ENCODE measurements at places on chromosomes 2 and 18. TPM values are rescaled to one million over a fixed set of nuclear protein-coding genes. Genes with fewer than 3 reads are reported as not detected.

GALNT1 gene
- 64.9 TPM for total RNA-seq

SMCHD1 gene
- 93.2 TPM for total RNA-seq

BMP10 gene
- not detected for total RNA-seq

ZNF532 gene
- total RNA-seq = 167 TPM

TGFA gene
- total RNA-seq = 11.8 TPM

DNA sequence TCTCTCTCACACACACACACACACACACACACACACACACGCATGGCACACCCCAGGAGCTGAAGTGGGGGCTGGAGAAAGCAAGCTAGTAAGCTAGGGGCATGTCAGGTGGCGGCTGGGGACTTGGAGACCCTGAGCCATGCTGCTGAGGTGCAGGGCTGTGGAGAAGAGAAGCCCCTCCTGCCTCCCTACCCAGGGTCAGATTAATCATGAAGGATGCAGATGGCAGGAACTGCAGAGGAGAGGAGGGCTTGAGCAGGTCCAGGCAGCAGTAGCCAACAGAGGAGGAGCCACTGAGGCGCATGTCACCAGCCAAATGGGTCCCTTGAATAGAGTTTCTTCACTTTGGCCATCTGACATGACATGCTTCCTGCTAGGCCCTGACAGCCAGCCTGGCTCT is 9.6 kb downstream of the EDAR start:
- no peak for DNase-seq

GRCh38 chr2:132875193-132875592 is 205.2 kb upstream of the LYPD1 start:
- DNase-seq = no peak

GRCh38 chr18:48544116-48544515 is 5.3 kb downstream of the CTIF start:
- DNase-seq = no peak

DNA sequence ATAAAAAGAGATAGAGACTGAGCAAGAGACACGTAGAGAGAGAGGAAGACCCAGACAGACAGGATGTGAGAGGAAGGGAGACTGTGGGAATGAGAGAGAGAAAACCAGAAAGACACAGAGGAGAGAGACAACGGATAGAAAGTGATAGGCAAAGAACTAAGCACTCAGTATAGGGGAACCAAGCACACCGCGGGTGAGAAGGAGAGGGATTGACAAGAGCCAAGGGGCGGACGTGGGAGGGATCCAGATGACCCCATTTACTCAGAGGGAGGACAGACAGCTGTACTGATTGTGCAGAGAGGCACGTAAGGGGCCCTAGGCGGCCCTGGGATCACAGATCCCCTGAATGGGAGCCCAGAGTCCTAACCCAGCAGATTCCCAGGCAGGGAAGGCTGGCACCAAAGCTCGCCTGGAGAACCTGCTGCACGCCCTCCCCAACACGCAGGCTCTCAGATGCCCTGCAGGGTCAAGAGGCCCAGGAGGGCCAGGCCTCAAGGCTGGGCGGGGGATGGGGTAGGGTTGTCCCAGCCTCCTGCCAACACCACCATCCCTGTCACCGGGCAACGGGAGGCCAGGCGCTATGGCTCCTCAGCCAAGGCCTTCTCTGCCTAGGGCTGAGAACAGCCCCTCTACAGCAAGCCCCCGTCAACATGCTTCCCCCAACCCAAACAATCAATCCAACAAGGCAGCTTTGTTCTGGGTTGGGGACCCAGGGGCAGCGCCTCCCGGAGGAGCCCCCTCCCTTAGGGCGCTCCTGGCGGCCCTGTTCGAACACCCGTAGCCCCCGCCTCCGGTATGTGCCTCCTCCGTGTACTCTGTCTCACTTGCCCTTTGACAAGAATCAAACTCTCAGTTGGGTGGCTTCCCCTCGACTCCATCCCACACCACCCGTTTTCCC is 579 bp downstream of the LOXL3 start:
- DNase-seq = no peak

DNA sequence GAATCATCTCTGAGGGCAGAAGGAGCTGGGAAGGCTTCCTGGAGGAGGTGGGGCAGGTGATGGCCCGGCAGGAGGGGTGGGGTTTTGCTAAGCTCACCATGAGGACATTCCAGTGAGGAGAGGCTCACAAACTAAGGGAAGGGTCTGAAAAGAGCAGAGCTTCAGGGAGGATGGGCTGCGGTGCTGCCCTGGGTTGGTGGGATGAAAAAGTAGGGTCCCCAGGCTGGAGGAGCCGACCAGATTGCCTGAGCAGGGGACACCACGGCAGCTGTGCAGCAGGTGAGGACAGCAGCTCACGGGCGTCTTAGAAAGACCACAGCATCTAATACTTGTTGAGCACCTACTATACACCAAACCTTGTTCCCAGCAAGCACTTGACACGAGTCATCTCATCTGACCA is 82.2 kb downstream of the DYSF start:
- DNase-seq = peak; percentile 25

DNA sequence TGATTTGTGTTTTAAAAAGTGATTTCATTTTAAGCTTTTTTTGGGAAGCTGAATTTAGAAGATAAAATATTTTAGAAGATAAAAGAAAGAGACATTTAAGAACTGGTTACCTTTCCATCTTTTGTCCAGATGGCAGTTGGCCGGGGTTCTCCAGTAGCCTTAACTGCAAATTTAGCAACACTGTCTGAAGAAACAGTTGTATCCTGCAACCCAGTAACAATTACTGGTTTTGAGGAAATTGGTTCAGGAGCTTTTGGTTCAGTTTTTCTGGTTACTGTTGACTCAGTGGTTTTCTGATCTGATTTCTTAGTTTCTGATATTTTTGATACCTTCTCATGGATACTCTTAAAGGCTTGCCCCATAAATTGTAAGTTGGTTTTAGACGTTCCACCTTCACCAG is 49.9 kb downstream of the PLEKHA3 start:
- no peak for DNase-seq

DNA sequence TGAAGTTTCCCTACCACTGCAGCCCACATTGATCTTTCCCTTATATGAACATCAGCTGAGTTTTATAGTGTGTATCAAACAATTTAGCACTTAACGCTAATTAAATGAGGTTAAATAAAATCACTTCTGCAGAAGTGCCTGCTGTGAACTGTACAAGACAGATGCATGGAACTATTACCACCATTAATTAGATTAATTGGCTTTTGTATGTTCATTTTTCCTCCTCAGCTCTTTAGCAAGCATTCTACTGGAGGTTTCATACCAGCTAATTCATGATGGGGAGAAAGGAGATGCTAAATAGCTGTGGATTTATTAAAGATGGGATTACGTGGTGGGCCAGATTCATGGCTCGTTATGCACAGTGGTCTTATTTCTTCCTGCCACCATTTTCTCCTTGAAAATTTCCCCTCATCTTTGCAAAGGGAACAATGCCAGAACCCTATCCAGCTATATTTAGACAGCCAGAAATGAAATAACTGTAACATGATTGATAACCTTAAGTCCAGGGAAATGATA is 96.7 kb downstream of the CNTNAP5 start:
- no peak for DNase-seq

DNA sequence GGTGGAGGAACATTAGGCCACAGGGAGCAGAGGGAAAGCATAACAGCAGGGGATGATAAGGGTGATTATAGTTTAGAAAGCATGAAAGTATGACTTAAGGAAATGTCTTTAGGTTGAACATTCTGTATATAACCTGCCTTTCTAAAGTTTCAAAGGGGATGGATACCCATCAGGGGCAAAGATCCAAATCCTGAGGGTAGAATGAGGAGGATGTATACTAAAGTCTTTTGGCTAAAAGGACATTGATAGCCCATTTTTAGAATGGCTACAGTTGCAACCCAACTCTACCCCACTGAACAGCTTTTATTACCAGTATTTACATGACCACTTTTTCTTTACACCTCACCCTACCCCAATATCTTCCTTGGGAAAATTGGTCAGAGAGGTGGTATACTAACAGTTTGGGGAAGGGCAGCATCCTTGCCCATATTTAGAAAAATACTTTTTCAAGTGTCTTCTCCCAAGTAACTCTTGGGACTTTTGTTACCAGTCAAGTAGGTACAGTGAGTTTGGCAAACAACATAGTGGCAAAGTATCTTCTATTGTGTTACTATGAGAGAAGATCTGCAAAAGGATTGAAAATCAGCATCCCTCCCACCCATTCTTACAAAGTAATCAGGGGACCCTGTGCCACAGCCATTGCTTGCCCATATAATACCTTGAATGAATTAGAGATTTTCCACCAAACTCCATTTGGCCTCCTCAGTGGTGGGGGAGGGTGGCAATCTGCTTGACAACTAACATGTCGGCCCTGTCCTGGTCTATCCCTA is 8.3 kb downstream of the MAT2A start:
- no peak for DNase-seq

- DNase-seq = no peak
These were observed 9.3 kb downstream of the TSHZ1 start for GRCh38 chr18:75219745-75220375.

GRCh38 chr2:177325554-177325953 is 61.0 kb upstream of the NFE2L2 start:
- DNase-seq = no peak

DNA sequence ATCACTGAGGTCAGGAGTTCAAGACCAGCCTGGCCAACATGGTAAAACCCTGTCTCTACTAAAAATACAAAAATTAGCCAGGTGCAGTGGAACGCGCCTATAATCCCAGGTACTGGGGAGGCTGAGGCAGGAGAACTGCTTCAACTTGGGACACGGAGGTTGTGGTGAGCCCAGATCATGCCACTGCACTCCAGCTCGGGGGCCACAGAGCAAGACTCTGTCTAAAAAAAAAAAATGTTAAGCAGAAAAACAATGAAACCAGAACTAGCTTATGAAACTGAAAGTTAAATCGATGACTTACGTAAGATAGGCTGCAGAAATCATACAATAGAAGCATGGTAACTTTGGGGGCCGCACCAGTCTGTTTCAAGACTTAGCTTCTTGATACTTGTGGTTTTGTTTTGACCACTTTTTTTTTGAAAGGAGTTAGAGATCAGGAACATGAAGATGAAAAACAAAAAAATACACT is 6.2 kb upstream of the GPR155 start:
- no peak for DNase-seq

GRCh38 chr2:10911291-10912075 is at the start of gene KCNF1:
KCNF1 (plus strand) TSS chr2:10911934; CDS start chr2:10912427, 493 bp downstream.
- peak; percentile 53 for DNase-seq

- no peak for DNase-seq
These were observed 70.3 kb upstream of the EPHA4 start for GRCh38 chr2:221642447-221642846.

- DNase-seq = no peak
These were observed 12.7 kb downstream of the CCT7 start for GRCh38 chr2:73246850-73247249.

GRCh38 chr2:176467595-176467994 is 198.4 kb downstream of the MTX2 start:
- DNase-seq = no peak

- DNase-seq = no peak
These were observed 161.0 kb upstream of the ZFP36L2 start for GRCh38 chr2:43387092-43388062.

DNA sequence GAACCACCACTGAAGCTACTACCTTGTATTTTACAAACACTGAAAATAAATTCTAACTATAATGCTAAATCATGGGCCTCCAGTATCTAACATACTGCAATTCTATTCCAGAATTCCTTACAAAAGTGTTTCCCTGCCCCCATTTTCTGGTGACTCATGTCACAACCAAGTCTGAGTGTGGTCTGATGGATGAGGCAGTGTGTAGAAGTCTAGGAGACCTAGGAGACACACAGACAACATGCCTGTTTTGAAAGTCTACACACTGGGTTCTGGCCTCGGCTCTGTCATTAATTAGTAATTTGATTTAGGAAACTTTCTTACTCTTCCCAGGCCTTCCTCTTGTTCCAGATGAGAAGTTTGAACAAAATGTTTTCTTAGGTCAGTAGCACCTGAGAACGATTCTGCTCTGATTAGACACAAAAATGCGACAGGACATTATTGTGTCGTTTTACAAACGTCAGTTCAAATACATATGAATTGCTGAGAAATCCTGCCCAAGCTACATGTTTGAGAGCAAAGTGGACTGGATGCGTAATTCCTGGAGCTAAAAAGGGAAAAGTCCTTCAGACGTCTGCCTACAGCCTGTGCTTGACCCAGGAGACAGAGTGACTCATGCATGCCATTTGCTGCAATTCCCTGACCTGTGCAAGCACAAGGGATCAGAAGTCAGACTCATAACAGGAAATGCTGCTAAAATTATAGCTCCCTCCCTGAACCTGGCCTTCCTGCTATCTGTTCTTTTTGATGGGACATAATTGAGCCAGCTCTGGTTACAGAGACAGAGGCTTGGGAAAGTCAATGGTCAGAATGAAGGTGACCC is 494.4 kb downstream of the SOX11 start:
- no peak for DNase-seq

DNA sequence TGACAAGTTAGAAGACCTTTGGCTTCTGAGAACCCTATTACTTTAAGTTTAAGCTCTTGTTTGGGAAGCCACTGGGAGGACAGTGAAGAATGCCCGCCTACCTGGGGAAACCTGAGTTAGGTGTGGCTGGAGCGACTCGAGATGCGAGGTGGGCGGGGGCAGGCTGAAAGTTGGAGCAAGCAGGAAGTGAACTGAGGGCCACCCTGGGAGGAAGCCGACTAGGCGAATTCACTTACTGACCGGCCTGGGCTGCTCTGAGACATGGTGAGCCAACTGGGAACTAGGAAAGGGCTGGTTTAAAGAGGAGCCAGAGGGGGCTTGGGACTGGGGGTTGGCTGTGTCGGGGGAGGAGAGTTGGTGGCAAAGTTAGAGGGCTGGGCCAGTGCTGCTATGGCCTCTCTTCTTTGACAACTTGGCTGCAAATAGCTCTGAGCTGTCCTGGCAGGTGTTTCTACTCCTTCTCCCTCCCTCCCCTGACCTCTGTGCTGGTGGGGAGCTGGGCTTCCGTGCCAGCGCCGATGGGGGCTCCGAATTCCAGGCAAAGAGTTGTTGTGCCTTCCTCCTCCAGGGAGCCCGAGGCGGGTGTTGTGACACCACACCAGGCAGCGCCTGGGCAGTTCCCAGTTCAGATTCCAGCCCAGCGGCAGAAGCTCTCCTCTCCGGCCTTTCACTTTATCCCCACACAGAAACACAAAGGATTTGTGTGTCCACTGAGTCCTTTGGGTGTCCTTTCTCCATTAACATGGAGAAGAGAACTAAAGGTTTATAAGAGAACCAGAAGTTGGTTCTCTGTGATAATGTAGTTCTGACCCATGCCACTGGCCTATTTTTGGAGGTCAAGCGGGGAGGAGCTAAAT is at the start of gene VAMP8:
Gene VAMP8 (plus strand): TSS at position 201 of the 857 bp plus-strand sequence. CDS start 61 bp downstream, at position 262.
- no peak for DNase-seq

- DNase-seq = peak; percentile 59
These were observed 2.2 kb downstream of the IRS1 start for GRCh38 chr2:226797289-226797988.

DNA sequence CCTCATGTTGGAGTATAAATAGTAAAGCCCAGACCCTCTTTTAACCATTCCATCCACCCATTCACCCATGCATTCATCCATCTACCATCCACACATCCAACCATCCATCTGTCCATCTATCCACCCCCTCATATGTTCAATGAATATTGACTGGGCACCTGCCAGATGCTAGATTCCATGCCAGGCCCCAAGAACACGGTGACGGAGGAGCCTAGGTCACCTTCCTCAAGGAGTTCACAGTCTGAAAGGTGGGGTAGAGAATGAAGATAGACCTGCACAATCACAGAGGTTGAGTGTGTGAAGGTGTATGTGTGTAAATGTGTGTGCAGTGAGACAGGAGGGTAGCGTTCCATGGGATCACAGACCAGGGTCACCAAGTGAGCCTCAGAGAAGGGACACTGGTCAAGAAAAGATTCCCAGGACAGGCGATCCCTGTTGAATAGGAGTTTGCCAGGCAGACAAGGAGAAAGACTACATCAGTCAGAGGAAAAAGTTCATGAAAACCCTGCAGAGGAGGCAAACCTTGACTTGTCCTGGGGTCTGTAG is 287.2 kb downstream of the CYP26B1 start:
- DNase-seq = no peak
